ENCODE measurements at places on chromosomes 7 and 10.

DNA sequence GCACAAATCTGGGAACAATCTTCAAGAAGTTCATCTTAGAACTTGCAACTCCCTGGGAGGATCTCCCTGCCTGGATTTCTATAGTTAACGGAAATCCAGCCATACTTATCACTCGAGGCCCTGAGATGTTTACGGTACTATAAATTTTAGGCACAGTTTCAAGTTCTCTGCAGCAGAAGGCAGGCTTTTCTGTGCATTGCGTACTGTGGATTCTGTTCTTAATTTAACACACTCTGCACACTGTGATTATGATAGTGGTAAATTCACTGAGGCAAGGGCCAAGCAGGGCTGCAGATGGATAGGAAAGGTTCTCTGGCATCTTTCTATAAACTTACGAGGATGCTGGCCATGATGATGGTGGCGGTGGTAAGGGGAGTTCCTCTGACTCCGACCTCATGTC is 10.6 kb downstream of the INHBA start:
- no peak for DNase-seq

DNA sequence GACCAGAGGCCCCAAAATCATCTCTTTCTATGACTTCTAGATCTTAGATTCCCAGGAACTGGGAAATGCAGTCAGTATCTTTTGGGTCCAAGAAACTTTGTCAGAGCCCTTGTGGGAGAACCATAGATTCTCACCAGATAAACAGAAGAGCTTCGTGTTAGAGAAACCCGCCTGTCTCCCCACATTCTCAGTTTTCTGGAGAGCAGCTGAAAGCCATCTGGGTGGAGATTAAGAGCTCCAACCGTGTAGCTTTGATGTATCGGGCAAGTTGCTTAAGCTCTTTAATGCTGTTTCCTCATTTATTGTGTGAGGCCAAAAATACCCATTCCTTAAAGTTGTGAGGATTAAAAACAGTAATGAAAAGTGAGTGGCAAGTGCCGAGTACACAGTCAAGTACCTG is 107.6 kb downstream of the WDR37 start:
- DNase-seq = no peak

GRCh38 chr7:38728145-38728544 is 97.0 kb upstream of the AMPH start:
- DNase-seq = no peak

DNA sequence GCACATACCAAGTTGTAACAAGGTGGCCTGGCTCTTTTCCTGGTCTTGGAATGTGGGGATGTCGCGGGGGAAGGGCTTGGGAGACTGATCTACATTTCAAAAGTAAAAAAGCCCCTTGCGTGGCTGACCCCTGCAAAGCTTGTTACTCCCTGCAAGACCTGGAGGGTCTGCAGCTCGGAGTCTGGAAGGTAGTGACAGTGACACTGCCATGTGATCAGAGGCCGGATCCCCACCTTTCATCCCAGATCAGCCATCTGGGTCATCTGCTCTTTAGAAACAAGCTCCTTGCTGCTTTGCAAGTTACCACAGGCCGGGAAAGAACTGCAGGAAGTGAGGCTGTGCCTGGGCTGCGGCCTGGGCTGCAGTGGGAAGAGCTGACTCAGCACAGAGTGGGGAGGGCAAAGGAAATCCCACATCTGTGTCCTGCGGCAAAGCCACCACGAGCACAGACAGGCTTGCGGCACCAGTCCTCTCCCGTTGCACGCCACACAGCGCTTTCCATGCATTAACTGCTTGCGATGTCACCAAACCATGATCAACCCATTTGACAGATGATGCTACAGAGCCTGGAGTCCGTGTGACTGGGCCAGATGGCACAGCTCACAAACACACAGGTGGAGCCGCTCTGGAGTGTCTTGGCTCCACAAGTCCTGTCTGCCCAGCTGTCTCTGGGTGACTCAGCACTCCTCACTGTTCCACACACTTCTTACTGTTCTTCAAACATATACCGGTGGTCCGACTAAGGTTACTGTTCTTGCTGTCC is 97.7 kb downstream of the SH3PXD2A start:
- DNase-seq = peak; percentile 74

GRCh38 chr7:91614431-91614830 is 266.1 kb downstream of the MTERF1 start:
- no peak for DNase-seq

- no peak for DNase-seq
These were observed 18.5 kb downstream of the ANTXRL start for GRCh38 chr10:46305079-46305818.

GRCh38 chr10:1347962-1348772 is 292.0 kb downstream of the WDR37 start:
- no peak for DNase-seq

- no peak for DNase-seq
These were observed 105.4 kb downstream of the TCF7L2 start for GRCh38 chr10:113055458-113055857.

- DNase-seq = no peak
These were observed 51.3 kb upstream of the TCF7L2 start for GRCh38 chr10:112898540-112899390.

GRCh38 chr7:115613836-115614235 is 416.7 kb downstream of the TFEC start:
- no peak for DNase-seq

DNA sequence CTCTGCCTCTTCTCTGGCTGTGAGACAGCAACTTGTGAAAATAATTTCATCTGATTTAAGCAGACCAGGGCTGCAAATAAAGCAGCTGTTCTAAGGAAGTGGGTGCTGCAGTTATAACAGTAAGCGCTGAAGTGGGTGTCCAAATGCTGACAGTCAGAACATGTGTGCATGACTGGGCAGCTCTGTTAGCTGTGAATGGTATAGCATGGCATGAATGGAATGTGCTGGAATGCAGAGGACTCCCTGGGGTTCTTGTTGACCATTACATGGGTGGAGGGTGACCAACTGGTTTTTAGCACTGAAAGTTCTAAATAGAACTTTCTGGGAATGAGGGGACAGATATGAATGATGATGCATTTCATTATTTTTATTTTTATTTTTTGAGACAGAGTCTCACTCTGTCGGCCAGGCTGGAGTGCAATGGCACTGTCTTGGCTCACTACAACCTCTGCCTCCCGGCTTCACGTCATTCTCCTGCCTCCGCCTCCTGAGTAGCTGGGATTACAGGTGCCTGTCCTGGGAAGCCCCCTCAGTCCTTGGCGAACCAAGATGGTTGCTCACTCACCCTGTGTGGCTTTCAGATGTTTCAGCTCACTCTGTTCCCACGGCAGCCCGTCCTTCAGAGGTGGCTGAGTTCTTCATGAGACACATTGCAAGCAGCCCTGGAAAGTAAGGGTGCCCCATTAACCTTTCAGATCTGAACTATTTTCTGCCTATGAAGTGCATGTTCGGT is 319.8 kb upstream of the PHYHIPL start:
- no peak for DNase-seq

DNA sequence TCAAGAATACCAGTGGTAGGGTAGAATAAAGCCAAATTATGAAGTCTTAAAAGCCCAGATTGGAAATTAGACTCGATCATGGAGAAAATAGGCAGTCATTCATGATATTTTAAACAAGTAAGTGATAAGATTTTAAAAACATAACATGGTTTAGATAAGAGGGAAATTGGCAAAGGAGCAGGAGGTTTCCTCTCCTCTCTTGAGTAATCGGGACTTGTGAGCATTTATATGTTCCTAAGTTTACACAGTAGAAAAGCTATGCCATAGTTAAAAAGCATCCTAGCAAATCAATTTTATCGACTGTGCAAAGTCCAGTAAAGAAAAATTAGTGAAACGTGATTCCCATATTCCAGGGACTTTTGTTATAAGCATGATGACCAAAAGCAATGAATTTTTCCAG is 313.2 kb downstream of the AHR start:
- no peak for DNase-seq

GRCh38 chr7:90180011-90180585 is 25.8 kb downstream of the STEAP1 start:
- no peak for DNase-seq

DNA sequence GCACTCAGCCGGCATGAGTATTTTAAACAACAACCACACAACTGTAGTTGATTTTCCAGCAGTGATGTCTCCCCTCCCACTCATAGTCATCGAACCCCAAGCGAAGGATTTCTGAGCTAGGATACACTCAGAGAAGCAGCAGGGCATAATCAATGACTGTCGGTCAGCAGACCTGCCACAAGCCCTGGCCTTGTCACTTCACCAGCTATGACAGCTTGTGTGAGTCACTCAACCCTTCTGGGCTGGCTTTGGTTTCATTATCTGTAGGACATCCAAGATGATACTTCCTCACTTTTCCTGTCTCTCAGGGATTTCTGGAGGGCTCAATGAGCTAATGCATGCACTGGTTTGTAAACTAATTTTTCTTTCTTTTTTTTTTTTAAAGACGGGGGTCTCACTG is 22.0 kb upstream of the UBE3C start:
- DNase-seq = no peak

GRCh38 chr7:20798694-20799121 is 12.0 kb upstream of the SP8 start:
- no peak for DNase-seq

DNA sequence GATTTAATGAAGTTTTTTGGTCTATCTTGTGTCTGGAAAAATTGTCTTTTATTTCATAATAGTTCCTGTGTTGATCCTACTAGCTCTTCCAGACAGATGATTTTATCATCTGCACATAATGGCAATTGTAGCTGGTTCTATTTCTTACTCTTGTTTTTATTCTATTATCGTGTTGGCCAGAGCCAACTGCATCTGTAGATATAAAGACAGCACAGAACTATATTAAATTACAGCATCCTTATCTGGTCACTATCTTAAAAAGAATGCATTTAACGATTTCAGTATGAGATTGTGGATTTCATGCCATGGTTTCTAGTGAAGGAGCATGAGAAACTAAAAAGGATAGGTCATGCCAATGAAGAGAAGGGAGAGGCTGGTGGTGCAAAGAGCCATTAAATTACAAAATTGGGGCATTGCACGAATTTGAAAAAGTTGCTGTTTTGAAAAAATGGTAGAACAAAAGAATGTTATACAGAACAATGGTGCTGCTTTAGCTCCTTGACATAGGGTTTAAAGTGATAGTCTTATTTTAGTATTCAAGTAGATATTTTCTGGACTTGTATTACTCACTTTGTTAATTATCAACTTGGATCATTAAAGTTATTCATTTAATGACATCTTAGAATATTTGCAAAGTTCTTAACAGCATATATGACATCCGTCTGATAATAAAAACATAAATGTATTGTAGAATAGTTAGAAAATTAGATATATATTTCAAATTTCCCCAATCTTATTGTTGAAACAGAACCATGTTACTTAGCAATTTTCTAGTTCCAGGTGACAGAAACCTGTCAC is 1250.3 kb downstream of the REEP3 start:
- no peak for DNase-seq

GRCh38 chr7:151795168-151795811 is 81.6 kb downstream of the PRKAG2 start:
- DNase-seq = no peak

GRCh38 chr10:20890491-20891337 is 6.4 kb downstream of the NEBL start:
- no peak for DNase-seq

GRCh38 chr7:88396295-88396947 is 89.7 kb upstream of the STEAP4 start:
- no peak for DNase-seq

GRCh38 chr10:21300551-21300950 is 224.9 kb downstream of the SKIDA1 start:
- DNase-seq = no peak

- DNase-seq = no peak
These were observed 214.2 kb downstream of the ZNF248 start for GRCh38 chr10:37643187-37643586.

- no peak for DNase-seq
These were observed 30.5 kb upstream of the ZRANB1 start for GRCh38 chr10:124911124-124912067.

DNA sequence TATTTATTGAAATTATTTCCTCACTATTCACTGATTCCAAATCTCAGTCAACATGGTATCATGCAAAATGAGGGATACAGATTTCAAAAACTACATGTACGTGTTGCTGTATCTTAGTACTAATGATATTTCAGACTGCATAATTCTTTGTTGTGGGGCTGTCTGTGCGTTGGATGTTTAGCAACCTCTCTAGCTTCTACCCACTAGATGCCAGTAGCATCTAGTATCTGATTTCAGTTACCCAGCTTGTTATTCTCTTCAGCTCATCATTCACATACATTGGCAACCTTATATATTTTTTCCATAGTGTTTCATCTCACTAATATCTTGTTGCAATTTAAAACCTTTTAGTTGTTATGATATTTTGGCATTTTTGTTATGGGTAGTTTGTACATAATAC is 22.5 kb upstream of the WASL start:
- DNase-seq = no peak

DNA sequence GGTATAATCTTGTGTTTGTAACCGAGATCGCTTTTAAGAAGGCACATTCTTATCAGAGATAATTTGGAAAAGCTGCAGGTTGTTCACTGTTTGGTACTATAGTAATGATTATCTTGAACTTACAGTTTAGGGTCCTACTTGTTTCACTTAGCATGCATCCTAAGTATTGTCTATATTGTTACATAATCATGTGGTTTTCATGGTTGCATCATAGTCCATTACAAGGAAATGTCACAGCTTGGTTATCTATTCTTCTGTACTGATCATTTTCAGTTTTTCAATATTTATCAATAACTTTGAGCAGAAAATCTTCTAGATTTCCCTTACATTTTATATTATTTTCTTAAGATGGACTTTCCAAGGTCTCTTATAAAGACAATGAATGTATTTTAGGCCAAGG is 116.3 kb downstream of the PLPP4 start:
- no peak for DNase-seq

DNA sequence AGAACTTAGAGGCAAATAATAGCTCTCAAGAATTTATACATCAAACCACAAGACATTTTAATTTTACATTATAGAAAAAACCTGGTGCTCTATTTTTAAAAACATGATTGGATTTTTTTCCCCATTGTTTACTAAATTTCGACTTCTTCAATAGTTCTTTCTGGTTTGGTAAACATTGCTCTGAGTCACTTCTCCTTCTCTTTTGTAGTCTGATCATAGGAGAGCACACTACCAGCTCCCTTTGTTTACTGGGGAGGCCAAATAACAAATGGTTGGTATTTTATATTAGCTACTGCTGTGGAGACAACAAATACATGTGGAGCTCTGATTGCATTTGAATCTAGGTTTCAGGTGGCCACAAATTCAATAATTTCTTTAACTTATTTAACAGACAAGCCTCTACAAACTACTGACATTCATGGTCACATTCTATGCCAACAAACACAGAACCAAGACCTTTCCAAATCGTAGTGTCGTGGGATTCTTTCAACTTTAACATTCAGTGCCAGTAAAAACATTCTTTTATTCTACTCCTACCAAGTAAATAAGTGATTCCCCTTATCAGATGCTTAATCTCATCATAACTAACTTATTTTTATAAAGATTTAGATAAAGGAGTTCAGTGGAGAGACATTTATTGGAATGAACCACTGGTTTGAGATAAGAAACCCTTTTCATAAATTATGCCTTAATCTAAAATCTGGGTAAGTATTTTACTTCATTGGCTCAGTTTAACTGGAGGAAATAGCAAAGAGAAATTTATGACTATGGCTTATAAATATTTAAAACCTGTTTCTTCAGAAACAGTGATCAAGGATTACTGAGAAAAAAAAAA is 17.7 kb upstream of the FXYD4 start:
- no peak for DNase-seq
